Heart right ventricle (tissue), 16 donors: ENCODE measurements at places on chromosomes 16 and 17.

GRCh38 chr16:85003076-85003475 is 8.3 kb downstream of the ZDHHC7 start:
- no peak for DNase-seq

GRCh38 chr16:49424961-49425360 is 51.4 kb downstream of the C16orf78 start:
- no peak for DNase-seq

GRCh38 chr16:84751241-84751640 is 51.4 kb downstream of the USP10 start:
- no peak for DNase-seq

DNA sequence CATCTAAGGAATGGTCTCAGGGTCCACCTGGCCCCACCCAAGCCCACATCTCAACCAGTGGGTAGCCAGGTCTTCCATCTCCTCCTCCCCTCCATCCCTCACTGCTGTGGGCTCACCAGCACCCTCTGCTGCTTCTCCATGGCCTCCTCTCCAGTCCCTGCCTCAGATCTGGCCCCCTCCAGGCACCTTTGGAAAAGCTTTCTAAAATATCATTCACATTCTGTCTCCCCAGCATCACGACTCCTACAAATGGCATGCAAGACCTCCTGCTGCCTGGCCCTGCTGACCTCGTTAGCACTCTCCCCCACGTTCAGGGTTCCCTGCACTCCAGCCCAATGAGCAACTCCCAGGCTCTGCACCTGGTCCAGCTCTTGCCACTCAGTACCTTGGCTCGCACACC is 13.7 kb downstream of the GLP2R start:
- no peak for DNase-seq

- peak; percentile 89 for DNase-seq
Measured at GRCh38 chr17:28842282-28843012, at the start of gene FAM222B. Gene FAM222B, minus strand, starts transcription at chr17:28842790. Its CDS starts 76,123 bp downstream, at chr17:28766667.

DNA sequence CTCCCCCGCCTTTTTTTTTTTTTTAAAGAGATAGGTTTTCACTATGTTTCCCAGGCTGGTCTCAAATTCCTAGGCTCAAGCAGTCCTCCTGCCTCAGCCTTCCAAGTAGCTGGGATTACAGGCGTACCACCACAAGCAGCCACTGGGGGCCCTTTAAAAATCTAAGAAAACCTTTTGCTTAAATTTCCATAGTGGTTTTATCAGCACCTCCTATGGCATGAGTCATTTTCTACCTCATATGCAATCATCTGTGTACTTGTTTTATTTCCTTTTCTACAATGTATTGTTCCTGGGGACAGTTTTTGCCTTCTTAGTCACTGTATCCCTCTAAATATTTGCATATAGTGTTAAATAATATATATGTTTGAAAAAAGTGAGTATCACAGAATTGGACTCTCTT is 29.2 kb downstream of the GNA13 start:
- DNase-seq = no peak

GRCh38 chr17:37717627-37718323 is 27.1 kb downstream of the HNF1B start:
- no peak for DNase-seq

DNA sequence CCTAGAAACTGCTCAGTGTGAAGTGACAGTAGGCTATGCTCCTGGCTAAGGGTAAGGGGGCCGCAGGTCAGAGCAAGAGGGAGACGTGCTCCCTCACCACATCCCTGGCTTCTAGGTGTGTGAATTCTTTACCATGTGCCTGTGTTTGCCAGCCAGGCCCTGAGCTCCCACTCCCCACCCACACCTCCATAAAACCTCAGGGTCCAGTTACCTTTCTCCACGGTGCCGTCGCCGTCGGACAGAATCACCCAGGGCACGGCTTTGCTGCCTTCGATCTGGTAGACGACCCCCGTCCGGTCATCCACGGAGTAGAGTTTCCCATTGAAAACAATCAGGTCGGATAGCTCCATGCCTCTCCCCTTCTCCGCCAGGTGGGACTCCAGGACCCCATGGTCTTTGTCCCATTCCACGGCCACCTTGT is 12.8 kb downstream of the CANT1 start:
- no peak for DNase-seq

DNA sequence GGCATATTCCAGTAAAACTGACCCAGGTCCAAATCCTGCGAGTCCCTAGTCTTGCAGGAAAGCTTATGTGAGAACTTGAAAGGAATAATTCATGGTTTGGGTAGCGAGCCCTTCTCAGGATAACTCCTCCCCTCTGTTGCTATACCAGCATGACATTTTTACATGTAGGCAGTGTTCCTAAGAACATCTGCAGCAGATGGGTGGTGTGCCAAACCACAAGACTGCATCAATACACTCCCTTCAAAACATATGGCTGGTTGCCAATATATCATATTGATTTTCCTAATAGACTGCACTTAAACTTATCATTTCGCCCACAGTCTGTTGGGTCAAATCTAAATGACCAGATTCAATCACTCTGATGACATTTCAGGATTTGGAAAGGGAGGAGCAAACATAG is 19.9 kb downstream of the PSME3IP1 start:
- DNase-seq = no peak

GRCh38 chr16:81863630-81864352 is 84.7 kb downstream of the PLCG2 start:
- DNase-seq = no peak

- DNase-seq = no peak
Measured at GRCh38 chr17:79795795-79796443, 958 bp downstream of the CBX8 start.

- DNase-seq = no peak
Measured at GRCh38 chr17:44065668-44066203, 735 bp downstream of the LSM12 start.

GRCh38 chr17:74860229-74860871 is 665 bp upstream of the GRIN2C start:
- no peak for DNase-seq

GRCh38 chr17:40915199-40915661 is 22.2 kb downstream of the KRT23 start:
- no peak for DNase-seq

- no peak for DNase-seq
Measured at GRCh38 chr16:24822974-24823373, 22.8 kb upstream of the SLC5A11 start.

GRCh38 chr16:47599512-47599911 is 138.4 kb downstream of the PHKB start:
- no peak for DNase-seq

DNA sequence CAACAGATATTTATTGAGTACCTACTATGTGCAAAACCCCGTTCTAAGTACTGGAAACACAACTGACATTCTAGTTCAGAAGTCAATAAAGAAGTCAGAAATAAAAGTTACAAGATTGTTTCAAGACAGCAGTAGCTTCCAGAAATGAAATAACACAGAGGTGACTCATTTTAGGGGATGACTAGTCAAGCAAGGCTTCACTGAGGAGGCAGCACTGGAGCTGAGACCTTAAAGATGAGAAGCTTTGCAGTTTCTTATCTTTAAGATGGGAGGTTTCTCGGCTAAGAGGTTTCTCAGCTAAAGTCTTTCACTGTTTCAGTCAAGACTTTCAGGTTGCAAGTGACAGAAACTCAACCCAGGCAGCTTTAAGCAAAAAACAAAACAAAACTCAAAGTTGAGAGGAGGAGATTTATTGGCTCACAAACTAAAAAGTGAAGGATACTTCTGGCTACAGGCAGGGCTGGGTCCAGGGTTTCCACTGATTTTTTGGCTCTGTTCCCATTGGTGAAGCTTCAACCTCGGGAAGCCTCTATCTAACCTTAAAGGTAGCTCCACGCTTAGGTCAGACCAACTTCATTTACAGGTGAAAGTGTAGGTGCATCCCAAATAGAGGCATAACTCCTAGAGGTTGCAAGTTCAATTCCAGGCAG is 7.4 kb upstream of the MMP2 start:
- no peak for DNase-seq

- peak; percentile 57 for DNase-seq
Measured at GRCh38 chr16:351804-352520, 561 bp downstream of the AXIN1 start.

DNA sequence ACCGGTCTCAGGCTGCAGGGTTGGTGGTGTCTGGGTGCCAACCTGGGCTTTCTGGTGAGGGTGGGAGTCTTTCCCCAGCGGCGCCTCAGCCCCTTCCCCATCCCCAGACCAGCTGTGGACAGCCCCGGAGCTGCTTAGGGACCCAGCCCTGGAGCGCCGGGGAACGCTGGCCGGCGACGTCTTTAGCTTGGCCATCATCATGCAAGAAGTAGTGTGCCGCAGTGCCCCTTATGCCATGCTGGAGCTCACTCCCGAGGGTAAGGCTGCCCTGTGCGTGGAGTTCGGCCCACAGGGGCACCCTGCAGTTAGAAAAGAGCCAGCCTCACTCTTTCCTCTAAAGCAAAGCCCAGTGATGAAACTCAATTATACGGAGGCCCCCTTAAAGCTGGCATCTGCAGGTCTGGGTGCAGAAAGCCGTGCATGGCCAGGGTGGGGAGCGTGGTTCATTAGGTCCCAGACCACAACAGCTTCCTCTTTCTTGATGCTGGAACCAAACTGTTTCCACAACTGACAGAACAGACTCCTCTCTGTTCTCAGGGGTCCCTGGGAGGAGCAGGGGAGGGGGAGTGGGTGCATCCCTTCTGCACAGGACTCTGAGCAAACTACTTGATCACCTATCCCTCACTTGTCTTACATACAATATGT is 10.7 kb downstream of the GUCY2D start:
- DNase-seq = no peak

GRCh38 chr16:75921281-75921680 is 195.0 kb upstream of the CPHXL start:
- no peak for DNase-seq

DNA sequence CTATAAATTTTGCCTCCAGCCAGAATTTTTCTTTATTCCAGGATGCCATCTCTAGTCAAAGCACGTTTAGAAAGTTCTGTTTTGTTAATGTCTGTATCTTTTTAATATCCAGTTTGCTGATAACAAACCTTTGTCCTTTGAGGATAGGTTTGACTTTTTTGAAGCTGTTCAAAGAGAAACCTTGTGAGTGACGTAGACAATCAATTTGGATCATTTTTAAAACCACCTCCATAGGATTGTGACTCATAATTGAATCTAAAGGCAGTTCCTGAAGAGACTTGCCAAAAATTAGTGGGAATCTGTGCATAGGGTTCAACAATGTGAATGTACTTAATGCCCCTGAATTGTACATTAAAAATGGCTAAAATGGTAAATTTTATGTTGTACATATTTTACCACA is 5.9 kb downstream of the KRT31 start:
- no peak for DNase-seq

- DNase-seq = no peak
Measured at GRCh38 chr16:58265480-58266052, 29.3 kb downstream of the PRSS54 start.

GRCh38 chr17:64063088-64063487 is 42.7 kb upstream of the ICAM2 start:
- no peak for DNase-seq

GRCh38 chr16:19307587-19308241 is 22.2 kb downstream of the CLEC19A start:
- no peak for DNase-seq

GRCh38 chr16:24568392-24568791 is 29.0 kb downstream of the RBBP6 start:
- DNase-seq = no peak

GRCh38 chr17:50866950-50867362 is 802 bp upstream of the TOB1 start:
- DNase-seq = peak; percentile 60

DNA sequence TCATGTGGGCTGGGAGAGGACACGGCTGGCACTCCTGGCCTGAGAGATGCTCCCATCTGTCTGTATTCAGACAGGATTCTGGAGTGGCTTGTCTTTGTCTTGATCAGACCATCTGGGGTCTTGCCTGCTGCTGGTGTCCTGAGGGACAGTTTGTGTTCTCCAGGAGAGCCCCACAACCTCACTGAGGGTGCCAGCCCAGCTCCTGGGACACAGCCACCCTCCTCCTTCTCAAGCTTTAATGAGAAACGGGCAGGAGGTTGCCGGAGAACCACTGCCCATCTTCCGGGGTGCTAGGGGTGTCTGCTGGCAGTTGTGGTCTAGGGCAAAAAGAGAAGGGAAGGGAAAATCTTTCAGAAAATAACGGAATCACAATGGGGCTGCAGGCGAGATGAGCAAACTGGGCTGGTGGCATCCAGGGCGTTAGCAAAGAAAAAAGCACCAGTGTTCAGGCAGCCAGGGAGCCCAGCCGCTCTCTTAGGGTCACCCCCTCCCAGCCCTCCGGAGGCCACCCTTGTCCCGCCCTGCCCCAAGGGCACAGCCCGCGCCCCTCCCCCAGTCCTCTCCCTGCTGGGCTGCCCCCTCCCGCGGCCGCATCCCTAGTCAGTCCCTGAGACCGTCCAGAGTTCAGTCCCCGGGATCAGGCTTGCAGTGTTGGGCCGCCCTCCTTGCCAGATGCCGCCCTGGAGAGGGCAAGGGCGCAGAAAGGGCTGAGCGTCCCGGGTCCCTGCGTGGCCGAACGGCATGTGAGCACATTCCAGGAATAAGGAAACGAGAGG is 824.7 kb downstream of the KCNJ18 start:
- DNase-seq = no peak

GRCh38 chr16:54505549-54506213 is 219.1 kb upstream of the IRX3 start:
- peak; percentile 44 for DNase-seq

DNA sequence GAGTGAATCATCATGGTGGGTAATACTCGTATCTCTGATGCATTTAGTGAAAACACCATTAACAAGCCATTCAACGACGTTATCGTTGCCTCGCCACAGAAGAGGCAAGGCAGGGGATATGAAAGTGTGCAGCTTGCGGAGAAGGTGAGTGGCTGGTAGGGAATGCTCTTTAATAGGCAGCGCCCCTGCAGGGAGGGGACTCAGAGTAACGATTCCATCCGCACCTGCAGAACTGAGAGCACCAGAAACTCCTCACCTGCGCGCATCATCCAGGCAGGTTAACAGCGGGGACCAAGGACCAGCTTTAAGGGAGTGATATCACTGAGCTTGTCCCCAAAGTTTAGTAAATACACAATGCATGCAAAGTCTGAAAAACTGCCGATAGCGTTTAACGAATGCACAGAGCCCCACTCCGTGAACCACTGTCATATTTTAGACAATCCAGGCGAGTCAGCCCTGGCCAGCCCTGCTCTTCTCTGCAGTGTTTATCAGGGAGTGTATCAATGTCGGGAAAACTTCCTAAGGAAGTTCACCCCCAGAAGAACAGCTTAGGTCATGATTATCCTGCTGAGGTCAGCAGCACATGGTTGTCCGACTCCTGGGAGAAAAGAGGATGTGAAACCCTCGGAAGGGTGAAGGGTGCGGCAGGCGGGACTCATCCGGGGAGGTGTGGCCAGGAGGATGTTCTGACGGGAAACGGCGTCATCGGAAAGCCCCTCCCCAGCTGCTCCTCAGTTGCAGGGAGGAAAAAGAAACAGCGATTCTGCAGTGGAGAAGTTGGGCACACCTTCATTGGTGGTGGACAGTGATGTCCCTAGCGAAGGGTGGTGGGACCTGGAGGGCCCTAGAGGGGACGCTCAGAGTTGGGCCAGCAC is 68.5 kb upstream of the DNAH17 start:
- DNase-seq = peak; percentile 77

DNA sequence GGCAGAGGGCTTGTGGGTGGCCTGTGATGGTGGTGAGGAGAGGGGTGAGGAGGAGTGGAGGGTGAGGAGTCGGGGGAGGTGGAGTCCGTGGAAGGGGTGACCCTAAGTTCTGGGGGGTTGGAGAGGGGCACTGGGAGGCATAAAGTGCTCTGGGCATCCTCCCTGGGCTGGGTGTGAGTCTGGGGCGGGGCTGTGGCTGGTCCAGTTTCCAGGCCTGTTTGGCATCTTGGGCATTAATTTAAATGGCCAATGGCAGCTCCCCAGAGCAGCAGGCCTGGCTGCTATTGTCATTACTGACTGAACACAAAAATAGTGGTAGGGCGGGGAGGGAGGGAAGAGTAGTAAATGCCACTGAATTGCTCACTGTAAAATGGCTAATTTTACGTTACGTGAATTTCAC is 7.7 kb upstream of the ARHGAP23 start:
- DNase-seq = no peak
